IPS DF 6.9 (cell line): ENCODE measurements at places on chromosomes 6 and 20.
A peak's percentile ranks its signal among the peaks of the same experiment; 100 is the strongest.

DNA sequence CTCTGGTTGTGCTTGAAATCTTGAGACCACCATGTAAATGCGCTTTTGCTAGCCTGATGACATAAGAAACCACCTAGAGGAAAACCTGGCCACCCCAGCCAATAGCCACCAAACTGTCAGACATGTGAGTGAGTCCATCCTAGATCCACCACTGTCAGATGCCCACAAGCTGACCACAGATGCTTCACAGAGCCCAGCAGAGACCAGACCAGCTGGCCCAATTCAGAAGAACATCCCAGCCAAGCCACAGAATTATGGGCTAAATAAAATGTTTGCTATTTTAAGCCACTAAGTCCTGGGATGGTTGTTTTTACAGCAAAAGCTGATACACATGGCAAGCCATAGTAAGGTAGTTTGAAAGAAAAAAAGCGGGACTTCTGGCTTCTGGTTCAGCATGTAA is 425.3 kb downstream of the KIF16B start:
- H3K36me3 ChIP-seq, result no peaks in the 10 kb centered on the region
- H3K27ac ChIP-seq, result no peak overlapping the region
- no peak overlapping the region for H3K4me3 ChIP-seq
- no peaks in the 10 kb centered on the region for H3K27me3 ChIP-seq
- H3K4me1 ChIP-seq, result no peaks in the 10 kb centered on the region
- DNase-seq, result no peak

- no peaks in the 10 kb centered on the region for H3K27me3 ChIP-seq
- no peak overlapping the region for H3K27ac ChIP-seq
- no peak overlapping the region for H3K4me3 ChIP-seq
- H3K4me1 ChIP-seq, result no peaks in the 10 kb centered on the region
- DNase-seq, result no peak
- H3K36me3 ChIP-seq, result no peaks in the 10 kb centered on the region
These were observed 82.2 kb upstream of the SLC22A16 start for GRCh38 chr6:110558575-110558974.

GRCh38 chr20:13118676-13119075 is 102.4 kb upstream of the ISM1 start:
- DNase-seq, result no peak
- H3K36me3 ChIP-seq, result no peaks in the 10 kb centered on the region
- H3K4me3 ChIP-seq, result no peak overlapping the region
- H3K27ac ChIP-seq, result no peak overlapping the region
- no peaks in the 10 kb centered on the region for H3K4me1 ChIP-seq

DNA sequence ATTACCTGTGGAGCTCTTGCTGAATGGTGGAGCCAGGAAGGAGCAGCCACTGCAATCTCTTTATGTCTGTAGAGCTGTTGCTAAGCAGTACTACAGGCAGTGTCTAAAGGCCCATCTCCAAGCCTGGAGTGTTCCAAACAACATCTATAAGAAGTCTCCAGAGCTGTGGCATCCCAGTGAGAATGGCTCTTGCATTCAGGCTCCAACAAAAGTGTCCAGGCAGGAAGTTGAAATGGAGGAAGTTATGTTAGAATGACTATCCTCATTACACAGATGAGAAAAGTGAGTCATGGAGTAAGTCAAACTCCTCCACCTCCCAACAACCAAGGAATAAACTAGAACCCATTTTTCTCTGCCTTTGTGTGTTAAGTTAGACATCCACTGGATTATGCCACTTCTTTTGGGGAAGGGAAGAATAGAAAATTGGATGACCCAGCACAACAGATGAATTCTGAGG is 288.5 kb upstream of the STXBP5 start:
- H3K36me3 ChIP-seq, result no peaks in the 10 kb centered on the region
- H3K27ac ChIP-seq, result no peak overlapping the region
- DNase-seq, result no peak

DNA sequence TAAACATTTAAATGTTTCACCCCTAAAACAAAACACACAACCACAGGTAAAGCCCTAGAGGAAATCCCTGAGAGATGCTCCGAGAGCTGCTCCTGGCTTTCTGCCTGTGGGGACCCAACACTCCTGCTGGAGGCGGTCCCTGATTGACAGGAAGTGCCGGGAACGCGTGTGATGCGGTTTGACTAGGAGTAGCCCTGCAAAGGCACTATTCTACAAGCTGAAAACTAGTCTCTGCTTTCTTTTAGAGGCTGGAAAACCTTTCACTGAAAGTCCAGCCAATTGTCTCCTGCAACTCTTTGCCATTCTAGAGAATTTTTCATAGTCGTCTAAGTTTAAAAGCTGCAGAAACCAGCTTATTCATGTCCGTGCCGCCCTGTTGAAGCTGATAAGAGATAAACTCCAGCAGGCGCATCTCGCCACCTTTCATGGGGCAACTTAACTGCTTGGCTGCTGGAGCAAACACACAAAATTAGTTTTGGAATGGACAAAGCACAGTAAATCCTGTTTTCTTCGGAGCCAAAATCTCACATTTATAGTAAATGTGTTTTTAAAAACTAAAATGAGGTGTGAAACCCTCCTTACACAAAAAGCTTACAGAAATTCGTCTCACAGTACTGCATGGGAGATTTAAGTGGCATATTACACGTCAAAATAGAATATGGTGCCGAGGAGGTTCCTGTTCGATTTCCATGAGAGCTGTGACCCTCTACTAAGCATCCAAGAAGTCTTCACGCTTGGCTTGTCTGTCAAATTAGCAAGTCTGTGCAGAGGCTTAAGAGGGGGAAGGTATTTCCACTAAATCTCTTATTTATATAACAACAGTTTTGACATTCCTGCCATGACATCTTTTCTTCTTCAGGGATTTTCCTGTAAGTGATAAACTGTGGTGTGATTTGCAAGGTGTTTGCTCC is 46.9 kb downstream of the DACT2 start:
- H3K4me3 ChIP-seq, result no peak overlapping the region
- DNase-seq, result no peak
- no peak overlapping the region for H3K27ac ChIP-seq
- peaks cover 7% of the 10 kb centered on the region for H3K4me1 ChIP-seq
- no peaks in the 10 kb centered on the region for H3K36me3 ChIP-seq

DNA sequence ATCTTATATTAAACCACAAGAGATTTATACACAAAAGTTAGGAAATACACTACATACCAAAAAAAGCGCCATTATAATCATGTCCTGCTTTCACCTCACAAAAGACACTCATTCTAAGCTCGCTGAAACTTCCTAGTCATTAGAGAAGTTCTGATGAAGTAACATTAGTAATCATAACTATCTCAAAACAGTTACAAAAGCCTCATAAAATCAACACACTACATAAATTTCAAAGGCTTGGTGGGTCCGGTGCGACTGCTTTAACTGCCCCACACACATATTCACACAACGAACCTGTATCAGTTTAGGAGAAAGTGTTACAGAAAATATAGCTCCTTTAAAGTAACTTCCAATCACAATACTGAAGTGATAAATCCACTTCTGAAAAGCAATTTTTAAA is 1.9 kb downstream of the PHIP start:
- no peaks in the 10 kb centered on the region for H3K36me3 ChIP-seq
- H3K27me3 ChIP-seq, result no peaks in the 10 kb centered on the region
- no peaks in the 10 kb centered on the region for H3K4me1 ChIP-seq
- no peak overlapping the region for H3K27ac ChIP-seq

DNA sequence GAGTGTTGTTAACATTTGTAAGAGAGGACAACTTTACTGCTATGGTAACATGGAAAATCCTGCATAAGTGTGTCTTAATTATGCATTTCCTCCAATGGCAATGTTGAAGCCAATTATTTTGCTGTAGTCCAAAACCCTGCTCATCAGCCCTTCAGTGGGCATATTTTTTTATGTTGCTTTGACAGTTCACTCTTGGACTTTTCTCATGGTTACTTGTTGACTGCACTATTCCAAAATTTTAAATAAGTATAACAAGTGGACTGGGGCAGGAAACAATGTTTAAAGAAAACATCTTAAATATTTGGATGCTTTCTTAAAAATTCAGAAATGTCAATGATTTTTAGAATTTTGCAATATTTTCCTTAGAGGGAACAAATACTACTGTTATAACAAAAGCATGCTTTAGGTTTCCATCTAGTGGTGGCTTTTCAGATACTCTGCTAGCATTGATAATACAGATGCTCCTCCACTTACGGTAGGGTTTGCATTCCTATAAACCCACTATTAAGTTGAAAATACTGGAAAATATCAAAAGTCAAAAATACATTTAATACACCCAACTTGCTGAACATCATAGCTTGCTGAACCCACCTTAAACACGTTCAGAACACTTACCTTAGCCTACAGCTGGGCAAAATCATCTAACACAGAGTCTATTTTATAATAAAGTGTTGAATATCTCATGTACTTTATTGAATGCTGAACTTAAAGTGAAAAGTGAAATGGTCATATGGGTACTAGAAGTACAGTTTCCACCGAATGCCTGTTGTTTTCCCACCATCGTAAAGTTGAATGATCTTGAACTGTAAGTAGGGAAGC is 86.4 kb downstream of the ADGRG6 start:
- no peaks in the 10 kb centered on the region for H3K27me3 ChIP-seq
- no peak for DNase-seq
- no peaks in the 10 kb centered on the region for H3K4me1 ChIP-seq
- no peak overlapping the region for H3K27ac ChIP-seq
- no peak overlapping the region for H3K4me3 ChIP-seq
- H3K36me3 ChIP-seq, result no peaks in the 10 kb centered on the region

GRCh38 chr20:16113736-16114135 is 459.5 kb downstream of the KIF16B start:
- no peak for DNase-seq
- no peaks in the 10 kb centered on the region for H3K27me3 ChIP-seq
- no peaks in the 10 kb centered on the region for H3K4me1 ChIP-seq
- H3K27ac ChIP-seq, result no peak overlapping the region

GRCh38 chr6:166167801-166168615 is at the start of gene TBXT:
TBXT (minus strand) TSS chr6:166167851; CDS start chr6:166167591, 260 bp downstream.
- H3K27me3 ChIP-seq, result peaks cover 83% of the 10 kb centered on the region
- DNase-seq, result no peak
- no peak within 1 kb of the TSS for H3K27ac ChIP-seq
- peak within 1 kb of the TSS; percentile 34; the same call in 1 of the 2 replicates for H3K4me3 ChIP-seq

DNA sequence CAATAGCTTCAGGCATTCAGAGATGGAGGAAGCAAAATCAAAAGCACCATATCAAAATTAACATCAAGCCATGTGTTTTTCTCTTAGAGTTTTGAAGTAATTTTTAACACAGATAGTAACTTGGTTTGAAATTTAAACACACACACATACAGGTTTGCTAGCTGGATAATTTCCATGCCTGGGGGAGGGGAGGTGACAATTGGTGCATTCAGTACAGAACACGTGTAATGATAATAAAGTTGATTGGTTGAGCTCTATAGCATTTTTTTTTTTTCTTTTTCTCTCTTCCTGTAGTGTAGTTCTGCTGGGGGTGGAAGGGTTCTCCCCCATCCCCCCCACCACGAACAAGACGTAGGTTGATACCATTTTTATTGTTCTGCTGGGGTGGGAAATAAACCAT is 564.8 kb downstream of the LMBRD1 start:
- H3K4me1 ChIP-seq, result peaks cover 2% of the 10 kb centered on the region
- no peaks in the 10 kb centered on the region for H3K36me3 ChIP-seq
- no peaks in the 10 kb centered on the region for H3K27me3 ChIP-seq
- H3K4me3 ChIP-seq, result no peak overlapping the region

GRCh38 chr6:13431861-13432465 is 55.4 kb downstream of the GFOD1 start:
- H3K4me1 ChIP-seq, result 0 out of 2 replicates have a peak, but pooled peaks cover 4% of the 10 kb centered on the region
- H3K27me3 ChIP-seq, result no peaks in the 10 kb centered on the region
- no peak overlapping the region for H3K4me3 ChIP-seq
- H3K36me3 ChIP-seq, result no peaks in the 10 kb centered on the region

GRCh38 chr6:143498428-143498827 is 13.1 kb downstream of the FUCA2 start:
- H3K27ac ChIP-seq, result no peak overlapping the region
- H3K4me1 ChIP-seq, result no peaks in the 10 kb centered on the region
- no peaks in the 10 kb centered on the region for H3K27me3 ChIP-seq
- peaks cover 6% of the 10 kb centered on the region; the same call in 1 of the 2 replicates for H3K36me3 ChIP-seq
- H3K4me3 ChIP-seq, result no peak overlapping the region

GRCh38 chr20:46255440-46256104 is 52.7 kb downstream of the CDH22 start:
- no peaks in the 10 kb centered on the region for H3K4me1 ChIP-seq
- H3K4me3 ChIP-seq, result no peak overlapping the region
- no peak overlapping the region for H3K27ac ChIP-seq

- H3K27me3 ChIP-seq, result no peaks in the 10 kb centered on the region
- H3K4me1 ChIP-seq, result no peaks in the 10 kb centered on the region
- H3K27ac ChIP-seq, result no peak overlapping the region
- H3K4me3 ChIP-seq, result no peak overlapping the region
- DNase-seq, result no peak
These were observed 7.4 kb downstream of the PFDN4 start for GRCh38 chr20:54215157-54215789.

- no peak for DNase-seq
- no peaks in the 10 kb centered on the region for H3K36me3 ChIP-seq
- H3K27ac ChIP-seq, result no peak overlapping the region
- no peaks in the 10 kb centered on the region for H3K27me3 ChIP-seq
- no peaks in the 10 kb centered on the region for H3K4me1 ChIP-seq
These were observed 59.6 kb downstream of the PPP1R14C start for GRCh38 chr6:150202404-150202803.

- no peak overlapping the region for H3K4me3 ChIP-seq
- no peaks in the 10 kb centered on the region for H3K36me3 ChIP-seq
- no peak for DNase-seq
- no peaks in the 10 kb centered on the region for H3K4me1 ChIP-seq
These were observed 204.0 kb downstream of the TSHZ2 start for GRCh38 chr20:53176134-53176533.

DNA sequence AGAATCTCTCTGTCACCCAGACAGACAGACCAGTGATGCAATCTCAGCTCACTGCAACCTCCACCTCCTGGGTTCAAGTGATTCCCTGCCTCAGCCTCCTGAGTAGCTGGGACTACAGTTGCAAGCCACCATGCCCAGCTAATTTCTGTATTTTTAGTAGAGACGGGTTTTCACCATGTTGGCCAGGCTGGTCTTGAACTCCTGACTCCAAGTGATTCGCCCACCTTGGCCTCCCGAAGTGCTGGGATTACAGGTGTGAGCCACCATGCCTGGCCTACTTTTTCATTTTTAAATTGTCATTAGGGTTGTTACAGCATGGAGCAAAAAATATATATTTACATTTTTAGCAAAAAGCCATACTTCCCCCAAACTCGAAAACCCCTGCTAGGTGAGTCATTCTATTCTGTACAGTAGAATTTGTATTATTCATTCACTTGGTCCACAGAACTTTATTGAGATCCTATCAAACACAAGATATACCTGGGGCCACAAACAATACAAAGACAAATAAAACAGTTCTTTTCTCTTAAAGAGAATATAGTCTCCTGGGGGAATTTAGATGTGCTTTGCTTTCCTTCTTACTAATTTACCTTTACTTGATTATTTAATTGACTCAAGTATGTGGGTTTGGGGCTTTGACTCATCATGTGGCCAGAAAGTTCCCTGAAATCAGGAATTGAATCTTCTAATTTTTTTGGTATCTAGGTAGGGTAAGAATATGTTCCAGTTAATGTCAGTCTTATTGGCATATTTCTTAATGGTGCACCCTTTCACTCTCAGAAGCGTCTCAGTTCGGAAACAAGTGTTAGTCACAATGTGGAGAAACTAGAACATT is 16.6 kb upstream of the CCND3 start:
- DNase-seq, result no peak
- H3K27me3 ChIP-seq, result no peaks in the 10 kb centered on the region
- H3K27ac ChIP-seq, result no peak overlapping the region
- no peaks in the 10 kb centered on the region for H3K36me3 ChIP-seq
- no peak overlapping the region for H3K4me3 ChIP-seq
- no peaks in the 10 kb centered on the region for H3K4me1 ChIP-seq
